ENCODE measurements at places on chromosomes 5 and 9. TPM values are rescaled to one million over a fixed set of nuclear protein-coding genes. Genes with fewer than 3 reads are reported as not detected.

DNA sequence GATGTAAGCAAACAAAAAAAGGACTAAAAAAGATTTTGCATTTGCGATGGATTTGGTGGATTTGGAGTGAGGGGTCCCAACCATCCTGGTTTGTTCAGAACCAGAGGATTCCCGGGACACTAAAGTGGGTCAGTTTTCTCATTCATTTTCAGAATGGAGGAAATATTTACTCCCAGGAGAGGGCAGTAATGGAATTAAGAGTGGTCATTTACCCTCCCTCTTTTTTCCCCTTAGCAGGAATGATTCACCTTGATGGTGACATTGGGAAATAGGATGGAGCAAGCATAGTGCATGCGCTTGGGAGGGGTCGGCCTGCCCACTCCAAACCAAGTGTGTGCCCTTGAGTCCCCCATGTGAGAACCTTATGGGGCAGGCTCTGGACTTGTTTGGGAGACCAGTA is 164.2 kb upstream of the PUM3 start:
- DNase-seq: no peak

GRCh38 chr9:85688361-85688760 is 53.4 kb downstream of the AGTPBP1 start:
- DNase-seq: no peak

DNA sequence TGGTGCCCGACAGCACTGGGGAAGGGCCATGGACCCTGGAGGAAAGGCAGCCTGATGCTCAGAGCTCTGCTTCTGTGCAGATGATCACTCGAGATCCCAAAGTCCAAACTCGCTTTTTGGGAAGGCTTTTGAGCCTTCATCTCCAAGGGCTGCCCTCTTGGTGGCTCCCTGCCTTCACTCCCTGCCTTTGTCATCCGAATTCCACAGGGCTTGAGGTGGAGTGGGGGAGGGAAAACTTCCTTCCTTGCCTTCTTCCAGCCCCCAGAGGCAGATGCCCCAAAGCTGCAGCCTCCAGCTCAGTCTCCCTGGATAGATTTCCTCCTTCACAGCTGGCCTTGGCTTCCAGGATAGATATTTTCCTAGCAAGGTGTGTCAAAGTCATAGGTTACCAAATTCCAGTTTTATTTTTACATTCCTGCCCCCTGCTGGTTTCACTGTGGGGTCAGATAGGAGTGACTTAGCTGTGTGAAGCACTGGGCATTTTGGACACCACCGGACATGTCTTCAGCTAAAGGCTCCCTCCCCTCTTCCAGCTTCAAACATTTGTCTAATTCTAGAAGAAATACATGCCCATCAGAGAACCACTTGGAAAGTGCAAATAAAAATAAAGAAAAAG is 268.2 kb downstream of the HSPA4 start:
- no peak for DNase-seq

GRCh38 chr5:68648944-68649857 is 433.6 kb downstream of the PIK3R1 start:
- no peak for DNase-seq

GRCh38 chr5:84603568-84604185 is 219.0 kb upstream of the EDIL3 start:
- no peak for DNase-seq

- no peak for DNase-seq
Observed at GRCh38 chr9:87862536-87863268, 20.0 kb upstream of the SPATA31E1 start.

DNA sequence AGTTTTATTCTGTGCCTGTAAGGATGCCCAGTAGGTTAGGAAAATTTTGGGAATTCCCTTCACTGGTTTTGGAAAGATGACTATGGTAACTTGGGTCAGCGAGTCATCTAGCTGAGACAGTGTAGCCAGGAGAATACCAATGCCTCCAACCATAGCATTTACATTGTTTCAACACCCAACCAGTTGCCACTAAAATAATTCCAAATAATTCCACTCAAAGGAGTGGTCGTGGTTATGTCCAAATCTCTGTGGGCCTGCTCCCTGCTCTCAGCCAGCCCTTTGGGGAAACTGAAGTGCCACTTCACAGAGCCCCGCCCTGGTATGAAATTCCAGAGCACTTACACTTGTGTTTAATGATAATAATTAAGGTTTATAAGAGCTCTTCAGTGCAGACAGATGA is 310.5 kb downstream of the PLK2 start:
- DNase-seq: no peak

GRCh38 chr5:118125687-118126086 is 862.7 kb downstream of the DTWD2 start:
- DNase-seq: no peak

GRCh38 chr5:9715891-9716335 is 85.8 kb upstream of the TAS2R1 start:
- DNase-seq: no peak

DNA sequence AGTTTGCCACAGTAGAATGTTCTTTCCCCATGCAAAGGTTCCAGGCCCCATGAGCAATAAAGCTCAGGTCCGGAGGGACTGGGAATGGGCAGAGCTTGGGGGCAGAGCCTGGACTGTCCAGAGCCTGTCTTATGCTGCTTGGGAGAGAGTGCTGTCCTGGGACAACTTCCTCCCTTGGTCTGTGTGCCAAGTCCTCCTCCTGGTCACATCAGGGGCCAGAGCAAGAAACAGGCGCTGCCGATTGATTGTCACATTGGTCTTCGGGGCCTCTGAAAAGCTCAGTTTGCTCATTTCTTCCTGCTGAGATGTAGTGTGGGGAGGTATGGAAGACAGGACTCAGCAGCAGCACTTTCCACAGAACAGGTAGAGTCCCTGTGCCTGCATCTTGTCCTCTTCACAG is 54.0 kb upstream of the FCN1 start:
- no peak for DNase-seq

- no peak for DNase-seq
Observed at GRCh38 chr5:112657804-112658203, 79.9 kb upstream of the APC start.

- no peak for DNase-seq
Observed at GRCh38 chr9:100324594-100325200, 28.0 kb downstream of the TEX10 start.

DNA sequence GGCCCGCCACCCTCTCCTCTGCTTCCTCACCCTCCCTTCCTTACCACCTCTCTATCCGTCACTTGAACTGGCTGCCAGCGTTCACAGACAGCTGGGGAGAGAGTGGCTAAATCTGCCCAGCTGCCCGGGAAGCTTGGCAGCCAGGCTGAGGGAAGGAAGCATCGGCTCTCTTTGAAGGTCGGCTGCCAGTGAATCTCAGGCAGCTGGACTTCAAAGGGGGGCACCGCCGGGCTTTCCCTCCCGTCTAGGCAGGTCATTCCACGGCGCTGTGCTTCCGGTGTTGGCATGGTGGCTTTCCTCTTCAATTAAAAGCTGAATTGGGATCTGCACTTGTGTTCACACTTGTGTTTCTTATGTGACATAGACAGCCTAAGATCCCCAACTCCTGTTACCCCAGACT is 174.0 kb downstream of the GDNF start:
- no peak for DNase-seq

DNA sequence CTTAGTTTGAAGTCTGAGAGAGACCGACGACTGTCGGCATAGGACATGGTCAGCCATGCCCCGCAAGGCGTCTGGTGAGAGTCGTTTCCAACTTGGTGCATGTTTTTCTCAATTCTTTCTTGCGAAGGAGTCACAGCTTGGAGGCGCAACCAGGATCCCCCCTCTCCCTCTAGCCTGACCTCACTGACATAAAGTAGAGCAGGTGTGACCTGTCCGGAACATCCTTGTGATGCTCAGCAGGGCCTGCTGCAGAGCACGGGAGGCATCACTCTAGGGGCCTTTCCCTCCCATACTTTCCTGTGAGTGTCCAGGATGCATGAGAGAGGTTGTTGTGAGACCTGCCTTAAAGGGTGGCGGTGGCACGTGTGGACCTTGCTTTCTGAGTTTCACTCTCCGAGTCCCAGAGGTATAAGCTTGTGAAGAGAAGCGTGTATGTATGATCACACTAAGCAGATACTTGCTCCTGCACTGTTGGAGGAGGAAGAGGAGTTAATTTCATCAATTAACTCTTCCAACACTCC is 5.0 kb downstream of the TENT4A start:
- no peak for DNase-seq

- no peak for DNase-seq
Observed at GRCh38 chr5:76153271-76153670, 70.1 kb downstream of the SV2C start.

- DNase-seq: no peak
Observed at GRCh38 chr9:92385477-92385876, 18.9 kb downstream of the OGN start.

DNA sequence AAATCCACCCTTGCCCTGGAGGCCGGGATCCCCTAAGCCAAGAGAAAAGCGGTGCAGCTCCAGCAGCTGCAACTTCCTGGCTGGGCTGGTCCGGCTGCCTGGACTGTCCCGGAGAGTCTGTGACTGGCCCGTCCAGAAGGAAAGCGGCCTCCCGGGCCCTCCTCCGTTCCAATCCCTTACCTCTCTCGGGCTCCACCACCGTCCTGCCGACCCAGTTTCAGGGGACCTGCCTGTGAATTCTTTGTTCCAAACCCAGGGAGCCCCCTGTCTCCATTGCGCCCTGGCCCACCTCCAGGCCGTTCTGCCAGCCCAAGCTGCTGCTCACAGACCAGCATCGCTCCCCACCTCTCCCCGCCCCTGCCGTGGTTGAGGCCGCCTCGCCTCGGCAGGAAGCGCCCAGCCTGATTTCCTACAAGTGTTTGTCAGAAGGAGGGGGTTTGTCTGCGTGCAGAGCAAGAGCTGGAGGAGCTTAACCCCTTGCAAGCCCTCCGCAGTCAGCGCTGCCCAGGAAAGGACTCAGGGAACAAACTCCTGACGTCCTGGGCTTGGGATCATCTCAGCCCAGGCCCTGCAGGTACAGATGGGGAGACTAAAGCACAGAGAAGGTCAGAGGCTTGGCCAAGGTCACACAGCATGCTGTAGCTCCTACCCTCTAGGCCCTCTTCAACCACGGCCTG is at the start of gene AKNA:
Gene AKNA, minus strand, starts transcription at position 303 of the 677 bp plus-strand sequence. CDS start 6,649 bp downstream, outside the sequence.
- peak; percentile 82 for DNase-seq

- no peak for DNase-seq
Observed at GRCh38 chr5:74241751-74242140, 398.8 kb downstream of the ENC1 start.

GRCh38 chr5:63249960-63250359 is 671.3 kb downstream of the LRRC70 start:
- DNase-seq: no peak

GRCh38 chr9:374736-375135 is 160.1 kb downstream of the DOCK8 start:
- DNase-seq: no peak

DNA sequence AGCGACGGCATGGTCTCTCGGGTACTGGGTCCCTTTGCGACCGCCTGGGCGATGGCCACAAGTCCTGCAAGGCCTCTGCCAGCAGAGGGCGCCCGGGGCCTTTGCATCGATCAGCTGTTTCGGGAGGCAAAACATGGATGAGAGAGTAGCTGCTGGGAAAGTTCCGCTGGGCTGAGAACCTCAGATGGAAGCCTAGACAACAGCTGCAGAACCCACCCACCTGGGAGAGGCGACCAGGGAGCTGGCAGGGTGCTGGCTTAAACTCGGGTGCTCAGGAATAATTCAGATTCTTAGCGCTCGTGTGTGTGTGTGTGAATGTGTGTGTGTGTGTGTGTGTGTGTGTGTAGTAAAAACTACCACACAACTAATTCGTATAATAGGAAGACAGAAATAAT is 50.0 kb downstream of the TRIM32 start:
- peak; percentile 65 for DNase-seq

DNA sequence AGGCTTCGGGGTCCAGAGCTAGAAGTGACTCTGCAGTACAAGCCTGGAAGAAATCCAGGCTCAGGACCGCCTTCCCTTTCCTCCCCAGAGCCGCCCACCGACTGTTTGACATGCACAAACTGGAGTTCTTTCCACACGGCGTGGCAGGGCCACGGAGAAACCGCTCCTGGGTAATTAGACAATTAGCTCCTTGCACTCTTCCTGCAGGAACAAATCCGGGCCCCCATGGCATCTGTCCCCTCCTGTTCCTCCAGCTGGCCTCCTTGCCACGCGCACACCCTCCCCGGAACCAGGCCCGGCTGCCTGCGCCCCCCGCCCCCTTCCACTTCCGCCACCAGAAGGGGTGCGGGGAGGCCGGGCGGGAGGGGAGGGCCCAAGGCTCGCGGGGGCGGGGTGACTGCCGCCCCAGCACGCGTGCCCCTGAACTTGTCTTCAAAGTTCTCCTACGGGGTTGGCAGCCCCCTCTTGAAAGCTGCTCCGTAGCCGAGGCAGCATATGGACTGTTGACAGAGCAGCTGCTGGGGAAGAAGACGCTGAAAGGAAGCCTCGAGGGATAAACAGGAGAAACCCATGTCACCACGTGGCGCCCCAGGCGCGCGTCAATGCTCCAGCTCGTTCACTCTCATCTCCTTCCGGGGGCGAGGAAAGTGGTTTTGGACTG is 74.3 kb downstream of the SEC61B start:
- peak; percentile 25 for DNase-seq

- DNase-seq: peak; percentile 55
Observed at GRCh38 chr5:168793841-168794837, 215.0 kb upstream of the PANK3 start.

- DNase-seq: peak; percentile 51
Observed at GRCh38 chr5:157917899-157918809, 59.2 kb upstream of the CLINT1 start.

DNA sequence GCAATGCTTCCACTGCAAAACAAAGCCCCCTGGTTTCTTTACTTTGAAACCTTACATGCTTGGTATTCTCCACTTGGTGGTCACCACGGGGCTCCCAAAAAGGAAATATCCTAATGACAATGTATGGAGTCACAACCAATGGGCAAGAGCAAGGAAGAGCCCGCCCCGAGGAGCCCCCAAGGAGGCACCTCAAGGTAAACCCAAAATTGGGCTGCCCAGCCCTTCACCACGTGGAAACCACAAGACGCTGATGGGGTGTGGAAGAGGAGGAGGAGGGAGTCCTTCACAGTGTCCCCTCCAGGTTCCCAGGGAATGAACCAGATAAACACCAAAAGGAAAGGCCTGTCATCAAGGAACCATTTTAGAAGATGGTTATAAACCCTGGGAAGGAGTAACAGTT is 3.8 kb downstream of the ROR2 start:
- DNase-seq: no peak

PCA3 gene
- not detected for total RNA-seq

COL23A1 gene
- total RNA-seq: 0.21 TPM

CDC25C gene
- 8.4 TPM for total RNA-seq

IFNA4 gene
- not detected for total RNA-seq

CDX1 gene
- total RNA-seq: not detected

PIP5K1B gene
- total RNA-seq: 1.9 TPM

FGD3 gene
- 42.9 TPM for total RNA-seq

LHX3 gene
- not detected for total RNA-seq

PTAR1 gene
- 27.1 TPM for total RNA-seq

TMEM174 gene
- not detected for total RNA-seq

FBXL7 gene
- total RNA-seq: not detected
